Heart left ventricle (tissue), 16 donors: ENCODE measurements at places on chromosomes 5 and 9.

DNA sequence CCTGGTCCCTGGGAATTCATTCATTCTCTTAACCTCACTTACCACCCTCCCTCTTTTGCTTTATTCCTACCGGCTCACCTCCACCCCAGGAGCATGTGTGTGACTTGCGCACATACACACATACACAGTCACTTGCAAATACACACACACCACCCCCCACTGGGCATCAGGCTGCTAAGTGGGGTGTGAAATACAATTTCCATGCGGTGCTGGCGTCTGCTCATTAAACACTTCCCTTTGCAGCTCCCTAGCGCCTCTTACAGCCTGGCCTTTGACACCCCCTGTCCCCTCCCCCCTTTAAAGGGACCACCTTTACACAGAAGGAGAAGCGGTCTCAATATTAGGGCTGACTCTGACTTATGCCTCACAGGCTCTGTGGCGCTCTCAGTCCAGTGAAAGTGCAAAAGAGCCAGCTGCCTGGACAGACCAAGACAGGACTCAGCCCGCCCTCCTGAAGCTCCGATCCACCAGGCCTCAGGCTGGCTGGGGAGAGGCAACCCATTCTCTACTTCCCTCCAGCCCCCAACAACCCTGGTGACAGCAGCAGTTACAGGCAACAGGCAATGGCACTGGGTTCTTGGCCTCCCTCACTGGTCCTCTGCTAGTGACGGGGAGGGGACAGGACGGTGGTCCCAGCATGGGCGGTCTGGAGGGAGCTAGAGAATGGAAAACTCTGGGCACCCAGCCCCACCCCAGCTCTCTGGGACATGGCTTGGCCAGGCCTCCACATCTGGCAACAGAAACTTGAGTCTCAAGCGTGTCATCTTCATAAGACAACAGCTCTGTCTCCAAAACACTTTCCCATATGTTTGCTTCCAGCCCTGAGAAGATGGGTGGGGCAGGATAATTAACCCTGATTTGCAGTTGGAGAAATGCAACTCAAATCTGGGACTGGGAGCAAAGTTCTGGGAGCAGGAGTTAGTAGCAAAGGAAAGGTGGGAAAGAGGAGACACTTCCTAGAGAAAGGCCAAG lies 12.0 kb downstream of the ENHO start:
- no peak for DNase-seq

DNA sequence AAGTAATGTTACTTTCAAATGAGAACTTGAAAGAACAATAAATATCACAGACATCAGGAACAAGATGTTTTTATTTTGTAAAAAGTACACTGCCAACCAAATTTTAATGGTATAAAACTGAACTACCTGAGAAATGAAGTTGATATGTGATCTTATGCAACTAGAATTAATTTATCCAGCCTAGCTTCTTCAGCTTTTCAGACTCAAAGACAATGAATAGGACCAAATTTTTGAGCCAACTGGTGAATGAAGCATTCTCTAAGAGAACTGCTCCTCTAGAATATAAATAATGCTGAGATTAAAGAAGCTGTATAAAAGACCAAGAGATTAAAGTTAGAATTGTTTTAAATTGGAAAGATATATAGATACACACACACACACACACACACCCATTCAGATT lies 9.9 kb downstream of the CDC14B start:
- no peak for DNase-seq

DNA sequence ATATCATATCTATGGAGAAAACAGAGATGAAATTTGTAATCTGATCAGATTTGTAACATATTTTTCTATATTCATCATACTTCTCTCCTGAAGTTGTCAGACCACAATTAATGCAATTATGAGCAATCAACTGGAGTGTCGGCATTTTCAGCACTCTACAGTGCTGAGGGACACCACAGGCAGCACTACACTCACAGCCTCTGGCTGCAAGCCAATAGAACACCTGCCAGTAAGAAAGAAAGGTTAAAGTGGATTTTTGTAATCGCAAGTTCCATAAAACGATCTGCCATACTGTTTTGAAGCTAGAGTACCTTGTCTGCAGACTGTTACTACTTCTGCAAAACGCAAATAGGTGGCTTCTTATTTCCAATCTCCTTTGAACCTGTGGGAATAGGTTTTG lies 147.6 kb downstream of the ADAMTS6 start:
- DNase-seq = peak; percentile 4

DNA sequence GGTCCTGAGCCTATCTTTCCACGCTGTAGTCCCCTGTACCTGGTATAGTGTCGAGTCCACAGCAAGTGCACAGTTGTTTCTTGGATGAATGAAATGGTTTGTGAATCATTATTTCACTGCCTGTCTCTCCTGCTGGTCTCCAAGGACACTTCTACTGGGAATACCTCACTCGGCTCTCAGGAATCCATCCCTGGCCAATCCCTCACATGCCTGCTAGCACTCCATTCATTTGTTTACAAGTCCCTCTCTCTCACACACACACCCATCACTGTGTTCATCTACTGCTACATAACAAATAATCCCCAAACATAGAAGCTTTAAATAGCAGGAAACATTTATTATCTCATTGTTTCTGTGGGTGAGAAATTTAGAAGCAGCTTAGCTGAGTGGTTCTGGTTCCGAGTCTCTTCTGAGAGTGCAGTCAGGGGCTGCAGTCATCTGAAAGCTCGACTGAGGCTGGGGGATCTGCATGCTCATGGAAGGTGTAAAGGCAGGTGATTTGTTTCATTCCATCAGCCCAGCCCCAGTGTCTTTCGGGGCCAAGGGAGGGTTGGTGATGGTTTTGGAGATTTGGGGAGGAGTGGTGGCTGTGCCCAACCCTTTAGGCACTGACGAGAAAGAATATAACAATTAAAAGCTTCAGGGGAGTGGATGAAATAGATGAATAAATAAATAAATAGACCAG lies 132.7 kb upstream of the IER5L start:
- no peak for DNase-seq

- no peak for DNase-seq
These were observed 181.3 kb upstream of the ST8SIA4 start for GRCh38 chr5:101084353-101084752.
